ENCODE measurements at places on chromosomes 4 and X. TPM values are rescaled to one million over a fixed set of nuclear protein-coding genes. Genes with fewer than 3 reads are reported as not detected.

Gene KDM5C
- total RNA-seq, result 51.6 TPM

Gene NEXMIF
- total RNA-seq, result 0.17 TPM

DNA sequence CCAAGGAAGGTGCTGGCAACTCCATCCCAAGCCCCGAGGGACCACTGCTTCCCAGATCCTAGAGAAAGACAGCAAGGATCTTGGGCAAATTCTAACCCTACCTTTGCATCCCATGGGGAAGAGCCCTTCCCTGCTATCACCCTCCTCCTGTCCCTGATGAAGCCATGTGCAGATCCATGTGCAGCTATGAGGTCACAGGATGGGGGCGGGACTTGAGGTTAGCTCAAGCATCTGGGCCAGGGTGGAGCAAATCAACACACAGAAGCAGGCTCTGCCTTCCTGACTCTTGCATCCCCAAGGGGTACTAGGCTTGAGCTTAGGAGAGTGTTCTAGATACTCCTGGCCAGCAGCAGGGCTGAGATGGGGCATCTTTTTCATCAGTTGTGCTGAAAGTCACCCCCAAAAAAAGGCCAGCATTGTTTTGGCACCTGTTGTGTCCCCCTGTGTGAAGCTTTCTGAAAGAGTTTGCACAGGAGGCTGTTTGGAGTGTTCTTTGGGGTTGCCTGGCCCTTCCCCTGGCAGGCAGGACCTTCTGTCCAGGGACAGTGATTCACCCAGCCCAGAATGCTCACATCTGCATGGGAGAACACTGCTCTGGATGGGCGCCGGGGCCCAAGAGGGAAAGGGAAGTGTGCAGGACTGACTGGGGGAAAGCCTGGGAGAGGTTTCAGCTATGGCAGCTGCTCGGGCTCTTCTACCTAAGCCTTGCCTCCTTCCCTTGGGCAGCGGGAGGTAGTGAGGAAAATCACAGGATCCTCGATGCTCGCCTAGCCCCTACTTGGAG is 50.8 kb downstream of the PRPS1 start:
- peak; percentile 74 for DNase-seq

DNA sequence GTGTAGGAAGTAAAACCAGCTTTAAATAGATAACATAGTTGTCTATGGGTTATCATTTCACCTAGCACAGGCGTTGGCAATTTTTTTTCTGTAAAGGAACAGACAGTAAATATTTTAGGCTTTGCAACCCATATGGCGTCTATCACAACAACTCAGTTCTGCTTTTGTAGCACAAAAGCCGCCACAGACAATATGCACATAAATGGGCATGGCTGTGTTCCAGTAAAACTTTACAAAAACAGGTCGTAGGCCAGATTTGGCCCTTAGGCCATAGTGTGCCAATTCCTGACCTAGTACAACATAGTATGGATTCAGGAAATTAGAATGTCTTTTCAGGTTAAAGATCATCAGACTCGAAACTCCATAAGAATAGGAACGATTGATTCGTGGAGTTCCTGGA is 265.3 kb upstream of the GK2 start:
- no peak for DNase-seq

Gene NPY1R
- 21.1 TPM for total RNA-seq
